ENCODE measurements at places on chromosomes 12 and 14. TPM values are rescaled to one million over a fixed set of nuclear protein-coding genes. Genes with fewer than 3 reads are reported as not detected.

ARHGDIB gene
- total RNA-seq, result 785 TPM

RDH16 gene
- 1.6 TPM for total RNA-seq

GZMH gene
- 148 TPM for total RNA-seq

LYZ gene
- total RNA-seq, result 5.0 TPM

CYP46A1 gene
- total RNA-seq, result 0.51 TPM

IRF9 gene
- total RNA-seq, result 215 TPM

NDUFB1 gene
- total RNA-seq, result 75.0 TPM

MARS1 gene
- 350 TPM for total RNA-seq

HOXC12 gene
- total RNA-seq, result not detected

MIPOL1 gene
- not detected for total RNA-seq

MRPL42 gene
- 40.4 TPM for total RNA-seq

DCP1B gene
- total RNA-seq, result 14.6 TPM

UNC79 gene
- 0.06 TPM for total RNA-seq

MSI1 gene
- not detected for total RNA-seq

DAO gene
- total RNA-seq, result not detected

AMN gene
- total RNA-seq, result 15.0 TPM

AMIGO2 gene
- total RNA-seq, result 14.7 TPM

FLVCR2 gene
- total RNA-seq, result 3.1 TPM

ITGB7 gene
- total RNA-seq, result 355 TPM

SLCO1C1 gene
- total RNA-seq, result not detected

EPYC gene
- total RNA-seq, result not detected

ZFC3H1 gene
- total RNA-seq, result 146 TPM

ZNF605 gene
- total RNA-seq, result 12.2 TPM

EIF2B1 gene
- total RNA-seq, result 47.0 TPM

BCDIN3D gene
- 4.7 TPM for total RNA-seq

PZP gene
- not detected for total RNA-seq

SPIC gene
- not detected for total RNA-seq

HNF1A gene
- total RNA-seq, result not detected

PTPN11 gene
- 53.2 TPM for total RNA-seq

MYH6 gene
- total RNA-seq, result not detected

RTN1 gene
- total RNA-seq, result not detected

PDE3A gene
- total RNA-seq, result 0.10 TPM

IL22 gene
- total RNA-seq, result not detected

LRRC43 gene
- not detected for total RNA-seq

SLCO1B1 gene
- not detected for total RNA-seq

TAS2R31 gene
- total RNA-seq, result 3.1 TPM

CMAS gene
- total RNA-seq, result 18.6 TPM

PAPLN gene
- total RNA-seq, result 0.38 TPM

CACNA1C gene
- 0.15 TPM for total RNA-seq

B4GALNT3 gene
- total RNA-seq, result 1.6 TPM

VWF gene
- not detected for total RNA-seq

NID2 gene
- 0.89 TPM for total RNA-seq

KRT72 gene
- total RNA-seq, result 10.1 TPM

RNF212B gene
- total RNA-seq, result 1.1 TPM

SLC35E3 gene
- total RNA-seq, result 6.4 TPM
